ENCODE measurements at places on chromosomes 16 and 17.
A peak's percentile ranks its signal among the peaks of the same experiment; 100 is the strongest.

GRCh38 chr17:73139296-73139695 is 25.5 kb upstream of the SSTR2 start:
- no peak for DNase-seq

- no peak for DNase-seq
Measured at GRCh38 chr16:48495303-48495702, 110.1 kb upstream of the SIAH1 start.

DNA sequence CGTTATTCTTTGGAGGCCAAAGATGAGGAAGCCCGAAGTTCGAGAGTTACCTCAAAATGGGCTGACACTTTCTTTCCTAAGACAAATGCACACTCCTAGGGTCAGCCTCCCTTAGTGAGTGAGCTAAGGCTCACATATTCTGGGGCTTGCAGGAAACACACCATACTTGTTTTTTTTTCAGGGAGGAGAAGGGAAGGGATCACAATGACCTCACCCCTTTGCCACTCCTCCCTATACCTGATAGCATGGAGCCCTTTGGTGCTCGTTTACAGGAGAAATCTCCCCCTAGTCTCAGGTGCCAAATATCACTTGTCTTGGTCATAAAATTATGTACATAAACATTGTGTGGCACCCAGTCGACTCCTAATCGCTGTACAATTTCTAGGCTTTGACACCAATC is 4.6 kb upstream of the TMEM100 start:
- DNase-seq: no peak

- DNase-seq: peak; percentile 89
Measured at GRCh38 chr17:82030470-82031302, 792 bp upstream of the RAC3 start.

GRCh38 chr16:13866073-13866472 is 53.9 kb upstream of the ERCC4 start:
- DNase-seq: peak; percentile 88

DNA sequence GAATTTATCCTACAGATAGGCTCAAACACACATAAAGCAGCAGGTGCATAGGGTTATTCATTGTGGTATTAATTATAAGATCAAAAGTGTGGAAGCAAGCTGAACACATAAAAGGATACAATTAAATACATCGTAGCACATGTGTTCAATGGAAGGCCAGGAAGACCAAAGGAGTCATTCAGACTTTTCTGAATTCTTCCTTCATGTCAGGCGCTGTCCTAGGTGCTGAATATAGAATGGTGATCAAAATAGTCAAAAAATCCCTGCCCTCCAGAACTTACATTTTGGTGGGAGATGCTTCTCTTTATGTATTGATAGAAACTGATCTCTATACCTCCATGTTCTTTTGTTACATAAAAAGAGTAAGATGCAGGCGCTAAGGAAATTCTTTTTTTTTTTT is 439.0 kb upstream of the ASIC2 start:
- peak; percentile 62 for DNase-seq

DNA sequence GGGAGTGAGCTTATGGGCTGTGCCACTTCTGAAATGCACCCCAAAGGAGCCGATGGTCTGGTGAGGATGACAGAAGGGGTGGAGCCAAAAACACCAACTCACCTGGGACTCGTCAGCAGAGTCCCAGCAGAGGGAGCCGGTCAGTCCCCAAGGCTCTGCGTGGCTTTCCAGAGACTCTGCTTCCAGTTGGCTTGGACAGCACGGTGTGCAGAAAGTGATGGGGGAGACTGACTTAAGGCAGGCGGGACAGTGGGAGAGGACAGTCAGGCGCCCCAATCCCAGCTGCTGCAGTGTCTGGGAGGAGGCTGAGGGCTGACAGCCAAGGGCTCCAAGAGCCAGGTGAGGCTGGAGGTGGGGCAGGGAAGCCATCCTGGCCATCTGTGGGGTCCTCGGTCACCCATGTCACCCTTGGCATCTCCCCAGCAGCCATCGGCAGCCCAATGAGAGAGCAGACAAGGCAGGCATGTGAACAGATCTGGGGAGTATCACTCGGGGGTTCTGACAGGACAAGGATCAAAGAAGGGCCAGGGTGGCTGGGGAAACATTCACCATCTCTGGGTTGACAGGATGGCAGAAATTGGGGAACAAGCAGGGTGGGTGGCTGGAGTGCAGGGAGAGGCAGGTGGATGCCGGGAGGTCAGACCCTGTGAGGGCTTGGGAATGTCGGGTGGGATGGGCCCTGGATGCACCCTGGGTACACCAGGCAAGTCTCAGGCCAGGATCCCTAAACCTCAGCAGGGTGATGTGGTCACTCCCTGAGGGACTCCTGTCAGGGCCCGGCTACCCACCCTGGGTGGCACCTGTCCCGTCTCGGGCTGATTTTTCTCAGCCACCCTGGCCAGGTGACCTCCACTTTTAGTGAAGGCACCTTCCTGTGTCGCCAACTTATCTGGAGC is 8.9 kb upstream of the KRTAP17-1 start:
- DNase-seq: peak; percentile 66

DNA sequence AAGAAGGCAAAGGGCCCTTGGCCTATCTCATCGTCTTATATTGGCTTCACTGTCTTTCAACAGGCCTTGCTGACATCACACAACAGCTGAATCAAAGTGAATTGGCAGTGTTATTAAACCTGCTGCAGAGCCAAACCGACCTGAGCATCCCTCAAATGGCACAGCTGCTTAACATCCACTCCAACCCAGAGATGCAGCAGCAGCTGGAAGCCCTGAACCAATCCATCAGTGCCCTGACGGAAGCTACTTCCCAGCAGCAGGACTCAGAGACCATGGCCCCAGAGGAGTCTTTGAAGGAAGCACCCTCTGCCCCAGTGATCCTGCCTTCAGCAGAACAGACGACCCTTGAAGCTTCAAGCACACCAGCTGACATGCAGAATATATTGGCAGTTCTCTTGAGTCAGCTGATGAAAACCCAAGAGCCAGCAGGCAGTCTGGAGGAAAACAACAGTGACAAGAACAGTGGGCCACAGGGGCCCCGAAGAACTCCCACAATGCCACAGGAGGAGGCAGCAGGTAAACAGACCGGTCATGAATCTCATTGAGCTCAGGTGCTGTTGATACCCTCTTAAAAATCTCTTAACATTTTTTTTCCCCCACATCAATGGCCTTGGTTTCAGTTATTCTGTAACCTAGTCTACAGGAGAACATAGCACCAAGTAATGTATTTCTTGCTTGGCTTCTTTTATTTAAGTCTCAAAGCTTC is 64.7 kb downstream of the CDK12 start:
- DNase-seq: no peak

DNA sequence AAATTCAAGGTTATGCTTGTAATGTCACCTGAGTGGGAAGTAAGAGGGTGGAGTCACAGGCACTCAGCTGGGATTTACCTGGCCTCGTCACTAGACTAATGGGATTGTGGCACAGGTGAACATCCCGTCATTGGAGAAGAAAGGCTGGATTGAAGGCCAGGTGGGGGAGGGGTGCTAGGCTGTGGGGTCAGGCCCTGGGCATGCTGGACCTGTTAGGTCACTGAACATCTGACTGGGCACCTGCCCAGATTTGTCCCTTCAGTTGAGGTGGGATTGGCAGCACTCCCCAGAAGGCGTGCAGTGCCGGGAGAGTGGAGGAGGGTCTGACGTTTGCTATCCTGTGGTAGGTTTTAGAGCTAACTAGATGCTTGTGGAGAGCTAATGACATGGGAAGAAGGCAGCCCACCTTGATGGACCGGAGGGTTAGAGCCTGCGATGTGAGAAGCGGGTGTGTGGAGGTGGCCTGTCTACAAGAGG is 161.5 kb upstream of the ZNF267 start:
- no peak for DNase-seq

- DNase-seq: no peak
Measured at GRCh38 chr17:69088643-69089200, 28.0 kb upstream of the ABCA9 start.

GRCh38 chr16:56943761-56944375 is 11.9 kb downstream of the HERPUD1 start:
- DNase-seq: no peak

- no peak for DNase-seq
Measured at GRCh38 chr16:81841722-81842121, 62.6 kb downstream of the PLCG2 start.

DNA sequence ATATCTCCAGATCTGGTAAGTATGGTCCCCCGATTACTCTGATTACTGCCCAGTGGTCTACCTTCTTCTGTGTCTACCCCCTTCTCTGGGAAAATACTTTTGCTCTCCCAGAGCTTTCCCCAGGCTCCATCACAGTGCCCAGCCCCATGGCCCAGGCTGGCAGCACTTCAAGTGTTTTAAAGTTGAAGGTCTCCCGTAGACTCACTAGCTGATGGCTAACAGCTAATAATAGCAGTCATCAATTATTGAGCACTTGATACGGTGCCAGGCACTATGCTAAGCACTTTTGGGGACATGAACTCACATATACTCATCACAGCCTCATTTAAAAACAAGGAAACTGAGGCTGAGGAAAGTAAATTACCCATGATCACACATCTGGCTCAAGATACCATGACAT is 33.4 kb downstream of the DCUN1D3 start:
- DNase-seq: no peak

DNA sequence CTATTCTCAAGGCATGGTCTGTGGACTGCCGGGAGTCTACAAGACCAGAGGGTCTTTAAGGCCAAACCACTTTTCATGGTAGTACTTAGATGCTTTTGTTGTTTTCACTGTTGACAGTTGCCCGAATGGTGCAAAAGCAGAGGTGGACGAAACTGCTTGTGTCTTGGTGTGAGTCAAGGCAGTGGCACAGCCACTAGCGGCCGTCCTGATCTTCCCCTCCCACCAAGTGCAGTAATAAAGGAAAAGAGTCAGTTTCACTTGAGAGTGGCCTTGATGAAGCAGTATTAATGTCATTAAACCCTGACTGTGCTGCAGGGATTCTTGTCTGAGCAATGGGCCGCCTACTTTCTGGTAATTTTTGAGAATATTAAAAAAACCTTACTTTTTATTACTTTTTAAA is 109.1 kb downstream of the PRKCA start:
- DNase-seq: no peak

GRCh38 chr17:78317794-78318400 is 42.0 kb downstream of the SOCS3 start:
- no peak for DNase-seq

- no peak for DNase-seq
Measured at GRCh38 chr17:903691-904481, 75.7 kb downstream of the NXN start.

DNA sequence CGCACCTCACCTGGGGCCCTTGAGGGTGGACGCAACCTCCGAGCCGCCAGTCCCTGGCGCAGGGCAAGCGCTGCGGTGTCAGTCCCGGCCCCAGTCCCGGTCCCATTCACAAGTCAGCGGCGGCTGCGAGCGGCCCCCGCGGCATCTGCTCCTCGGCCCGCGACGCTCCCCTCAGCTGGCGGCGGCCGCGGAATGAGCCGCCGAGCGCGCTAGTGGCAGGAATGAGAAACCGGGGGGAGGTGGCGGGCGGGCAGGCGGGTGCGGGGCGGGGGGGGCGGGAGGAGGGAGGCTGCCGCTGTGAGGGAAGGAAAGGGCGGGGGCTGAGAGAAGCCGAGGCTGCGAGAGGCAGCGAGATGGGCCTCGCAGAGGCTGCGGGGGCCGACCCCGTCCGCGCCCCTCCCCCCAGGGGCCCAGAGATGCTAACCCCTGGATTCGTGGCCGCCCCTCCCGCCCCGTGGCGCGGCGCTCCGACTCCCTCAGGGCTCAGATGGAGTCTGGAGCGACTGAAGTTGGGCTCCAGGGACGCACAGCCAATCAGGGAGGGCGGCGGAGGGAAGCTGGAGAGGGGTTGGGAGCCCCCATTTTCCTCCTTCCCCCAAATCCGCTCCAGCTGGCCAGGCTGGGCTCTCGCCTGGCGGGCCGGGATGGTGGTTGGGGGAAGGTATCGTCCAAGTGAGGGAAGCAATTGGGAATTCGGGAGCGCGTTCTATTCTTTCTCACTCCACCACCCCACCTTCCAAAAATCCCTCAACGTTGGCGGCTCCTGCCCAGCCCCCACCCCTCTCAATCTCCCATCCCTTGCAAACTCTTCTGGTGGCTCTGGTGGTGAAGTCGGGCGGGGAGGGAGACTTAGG is at the start of gene CDH11:
Gene CDH11, minus strand, starts transcription at position 194 of the 854 bp plus-strand sequence. CDS start 117,194 bp downstream, outside the sequence.
- DNase-seq: peak; percentile 57

DNA sequence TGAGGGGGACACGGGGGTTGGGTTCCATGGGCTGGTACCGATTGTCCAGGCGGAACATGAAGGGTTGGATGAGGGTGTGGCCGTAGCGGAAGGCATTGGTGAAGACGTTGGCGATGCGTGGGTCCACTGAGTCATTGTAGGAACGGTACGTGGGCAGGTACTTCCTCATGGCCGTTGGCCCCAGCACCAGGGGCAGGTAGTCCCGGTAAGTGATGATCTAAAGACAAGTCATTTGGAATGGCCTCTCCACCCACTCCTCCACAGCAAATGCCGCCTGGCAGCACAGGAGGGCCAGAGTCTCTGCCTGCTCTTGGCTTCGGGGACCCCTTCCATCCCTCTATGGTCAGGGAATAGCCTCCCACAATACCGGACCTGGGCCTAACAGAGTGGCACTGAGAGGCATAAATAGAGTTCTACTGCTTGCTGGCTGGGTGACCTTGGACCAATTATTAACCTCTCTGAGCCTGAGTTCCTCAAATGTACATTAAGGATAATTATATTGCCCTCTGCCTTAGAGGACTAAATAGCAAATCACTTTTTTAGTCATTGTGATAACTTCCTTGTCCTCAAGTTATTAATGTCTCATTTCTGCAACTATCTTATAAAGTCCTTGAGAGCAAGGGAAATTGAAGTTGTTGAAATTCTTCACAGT is 7.2 kb downstream of the MPO start:
- no peak for DNase-seq

- peak; percentile 84 for DNase-seq
Measured at GRCh38 chr16:57479205-57479975, 6.9 kb downstream of the DOK4 start.

DNA sequence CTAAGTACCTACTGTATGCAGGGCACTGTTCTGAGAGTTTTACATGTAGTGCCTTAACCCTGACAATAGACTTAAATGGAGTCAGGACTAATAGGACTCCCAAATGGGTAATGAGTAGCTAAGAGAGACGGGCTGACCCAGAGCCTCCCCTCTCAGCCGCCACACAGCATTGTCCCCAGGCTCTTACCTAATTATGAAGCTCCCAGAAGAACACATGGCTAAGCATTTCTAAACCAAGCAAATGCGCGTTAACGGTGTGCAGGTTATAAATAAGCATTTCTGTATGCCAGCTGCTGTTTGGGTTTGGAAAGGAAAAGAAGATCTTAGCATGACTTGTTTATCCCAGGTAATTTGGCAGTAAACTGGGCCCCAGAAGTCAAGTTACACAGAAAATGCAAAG is 14.3 kb downstream of the KATNIP start:
- no peak for DNase-seq

- no peak for DNase-seq
Measured at GRCh38 chr17:57459286-57459915, 203.1 kb downstream of the MSI2 start.

DNA sequence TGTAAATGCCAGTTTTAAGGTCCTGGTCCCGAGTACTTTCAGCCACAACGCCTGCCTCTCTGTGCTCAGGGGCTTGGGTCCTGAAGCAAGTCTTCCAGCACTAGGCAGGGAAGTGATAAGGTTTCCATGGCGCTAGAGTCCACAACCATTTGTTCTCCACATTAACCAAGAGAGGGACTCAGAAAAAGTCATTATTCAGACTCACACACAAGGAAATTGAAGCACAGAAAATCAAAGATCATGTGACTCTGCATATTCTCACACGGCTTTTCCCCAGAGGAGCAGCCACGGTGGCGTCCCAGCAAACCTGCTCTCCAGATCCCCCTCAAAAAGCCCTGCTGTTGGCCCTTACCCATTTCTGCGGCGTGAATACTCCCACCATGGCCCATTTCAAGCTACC is 9.7 kb downstream of the ENPP7 start:
- no peak for DNase-seq

- peak; percentile 55 for DNase-seq
Measured at GRCh38 chr17:43846963-43847371, at the start of gene CD300LG. Gene CD300LG, plus strand, starts transcription at chr17:43847176. Its CDS starts 41 bp downstream, at chr17:43847217.

- no peak for DNase-seq
Measured at GRCh38 chr17:41633556-41634199, 9.3 kb upstream of the KRT17 start.
